ENCODE measurements at places on chromosomes 6 and 20.

DNA sequence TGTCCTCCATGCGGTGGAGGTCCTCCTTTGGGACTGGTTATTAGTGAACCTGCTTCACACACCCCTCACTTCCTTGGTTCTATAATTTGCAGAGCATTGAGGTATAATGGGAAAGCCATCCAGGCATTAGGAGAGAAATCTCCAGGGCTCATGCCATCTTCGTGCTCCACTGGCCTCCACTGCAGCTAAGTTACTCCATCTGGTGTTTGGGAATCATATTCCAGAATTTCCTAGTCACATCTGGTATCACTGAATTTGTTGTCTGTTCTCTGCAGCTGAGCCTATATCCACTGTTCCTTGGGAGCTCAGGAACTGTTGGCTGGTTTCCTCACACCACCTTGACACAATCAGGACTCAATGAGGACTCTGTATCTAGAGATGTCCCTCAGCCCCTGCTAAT lies 173.0 kb upstream of the TSHZ2 start:
- DNase-seq: no peak

DNA sequence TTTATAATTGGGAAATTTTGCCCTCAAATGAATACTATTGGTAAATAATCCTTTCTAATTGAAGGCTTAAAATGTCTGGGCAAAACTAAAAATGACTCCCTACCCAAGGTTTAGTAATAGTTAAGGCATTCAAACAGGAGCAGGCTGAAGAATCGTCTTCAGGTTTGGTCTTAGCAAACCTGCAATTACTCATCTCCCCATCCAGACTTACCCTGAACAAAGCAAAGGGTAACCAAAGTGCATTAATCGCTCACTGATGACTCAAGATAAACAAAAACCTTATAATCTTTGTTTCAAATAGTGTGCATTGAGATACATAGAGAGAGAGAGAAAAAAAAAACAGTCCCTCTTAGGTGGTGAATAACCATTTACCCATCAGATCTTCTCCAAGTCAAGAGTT lies 225.5 kb downstream of the BMP2 start:
- no peak for DNase-seq

- DNase-seq: no peak
Measured at GRCh38 chr6:13262302-13263230, 65.8 kb downstream of the TBC1D7 start.

DNA sequence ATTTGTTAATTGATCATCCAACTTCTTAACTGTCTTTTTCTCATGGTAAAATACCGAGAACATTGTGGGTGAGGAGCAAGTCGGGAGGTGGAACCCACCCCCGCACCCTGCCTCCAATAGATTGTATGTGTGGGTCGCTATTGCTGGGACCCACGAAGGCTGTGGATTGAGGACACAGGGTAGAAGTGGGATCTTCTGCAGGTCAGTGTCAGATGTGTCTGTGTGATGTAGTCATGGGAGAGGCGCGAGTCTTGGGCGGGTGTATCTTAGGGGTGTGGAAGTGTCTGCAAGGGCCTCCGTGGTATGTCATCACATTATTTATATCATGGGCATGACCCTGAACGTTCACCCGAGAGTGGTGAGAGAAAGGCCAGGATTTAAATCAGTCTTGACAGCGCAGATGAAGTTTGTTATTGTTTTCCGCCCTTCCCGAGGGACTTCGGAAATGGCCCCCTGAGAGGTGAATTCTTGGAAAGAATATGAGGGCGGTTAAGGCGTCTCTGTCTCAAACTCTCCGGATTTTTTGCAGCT lies 472 bp upstream of the PAQR8 start:
- DNase-seq: no peak

DNA sequence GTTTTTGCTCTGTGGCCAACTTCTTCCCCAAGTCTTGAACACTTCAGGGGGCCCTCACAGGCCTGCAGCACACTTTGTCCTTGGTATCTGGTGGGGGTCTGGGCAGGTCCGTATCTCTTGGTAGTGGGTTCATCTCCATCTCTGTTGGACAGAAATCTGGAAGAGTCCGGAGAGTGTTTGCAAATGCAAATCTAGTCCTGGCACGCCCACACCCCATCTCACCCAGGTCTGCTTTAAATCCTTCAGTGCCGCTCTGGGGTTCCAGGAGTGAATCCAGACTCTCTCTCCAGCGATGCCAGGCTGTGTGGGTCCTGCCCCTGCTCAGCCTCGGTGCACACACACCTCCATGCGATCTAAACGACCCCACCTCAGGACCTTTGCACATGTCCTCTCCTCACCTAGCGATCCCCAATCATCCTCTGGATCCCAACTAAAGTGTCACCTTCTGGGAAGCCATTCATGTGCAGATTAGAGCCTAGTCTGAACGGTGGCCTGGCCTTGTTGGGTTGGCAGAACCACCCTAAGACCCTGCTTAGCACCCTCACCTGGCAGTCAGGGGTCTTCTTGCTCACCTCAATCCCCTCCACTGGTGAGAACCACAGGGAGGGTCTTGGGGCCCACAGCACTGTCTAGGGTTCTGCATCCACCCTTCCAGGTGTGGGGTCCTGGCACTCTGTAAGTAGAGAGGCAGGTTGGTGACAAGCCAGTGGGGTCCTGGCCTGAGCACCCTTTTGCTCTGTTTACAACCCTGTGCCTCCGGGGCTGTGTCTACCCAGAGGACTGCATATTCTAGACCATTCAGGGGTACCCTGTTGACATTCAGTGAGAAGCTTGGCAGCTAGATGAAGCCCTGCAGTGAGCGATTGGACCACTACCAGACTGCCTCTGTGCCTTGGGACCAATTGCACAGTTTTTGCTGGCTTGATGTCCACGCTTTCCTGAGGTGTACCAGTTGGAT lies 100.8 kb downstream of the SYCP2 start:
- DNase-seq: no peak

DNA sequence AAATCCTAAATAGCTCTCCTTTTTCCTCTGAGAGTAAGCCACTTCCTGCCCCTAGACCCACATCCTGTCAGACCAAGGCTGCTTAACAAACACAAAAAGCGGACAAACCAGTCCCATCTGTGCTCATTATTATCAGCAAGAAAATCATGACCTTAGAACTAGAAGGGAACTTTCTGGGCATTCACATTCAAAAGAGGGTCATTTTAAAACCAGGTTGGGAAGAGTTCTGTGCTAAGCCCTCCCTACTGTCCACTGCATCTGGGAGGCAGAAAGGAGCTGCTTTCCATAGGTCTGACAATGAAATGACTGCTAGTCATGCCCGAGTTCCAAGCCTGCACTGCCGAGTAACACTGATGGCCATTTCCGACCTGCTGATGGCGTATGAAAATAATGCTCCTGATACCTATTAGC lies 15.4 kb downstream of the EZR start:
- DNase-seq: no peak

- no peak for DNase-seq
Measured at GRCh38 chr6:139257821-139258398, 33.9 kb downstream of the TXLNB start.

GRCh38 chr6:158461954-158462353 lies 97.9 kb upstream of the TMEM181 start:
- no peak for DNase-seq

DNA sequence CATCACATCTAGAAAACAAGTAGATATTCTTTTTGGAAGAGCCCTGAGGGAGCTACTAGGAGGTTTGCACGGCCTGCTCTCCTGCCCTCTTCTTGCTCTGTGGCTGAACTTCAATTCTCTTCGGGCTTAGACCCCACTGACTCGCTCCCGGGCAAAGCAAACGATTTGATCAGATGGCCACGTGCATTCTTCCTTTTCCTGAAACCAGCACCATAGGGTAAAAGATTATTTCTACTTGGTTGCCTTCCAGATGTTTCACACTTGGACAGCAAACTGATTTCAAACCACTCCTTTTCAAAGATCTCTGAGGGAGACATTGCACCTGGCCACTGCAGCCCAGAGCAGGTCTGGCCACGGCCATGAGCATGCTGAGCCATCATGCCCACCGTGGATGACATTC lies at the start of gene SLC22A1:
Gene SLC22A1 (plus strand): TSS at position 258 of the 400 bp plus-strand sequence. CDS start 121 bp downstream, at position 379.
- DNase-seq: no peak

DNA sequence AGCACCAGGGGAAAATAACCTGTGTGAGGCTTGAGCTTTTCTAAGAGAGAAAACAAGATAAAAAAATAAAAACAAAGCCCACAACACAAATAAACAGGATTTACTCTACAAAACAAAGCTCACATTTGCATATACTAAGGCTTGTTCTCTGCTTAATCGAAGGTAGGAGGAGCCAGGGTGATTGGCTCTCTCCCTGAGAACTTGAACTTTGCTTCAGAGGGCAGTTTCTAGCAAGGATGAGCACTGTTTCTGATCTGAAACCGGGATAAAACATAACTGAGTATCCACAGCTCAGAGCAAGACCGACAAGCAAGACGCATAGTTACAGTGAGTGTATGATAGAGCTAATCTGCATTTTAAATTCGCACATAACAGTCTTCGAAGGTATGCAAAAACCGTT lies 200.6 kb downstream of the PRKN start:
- DNase-seq: no peak

DNA sequence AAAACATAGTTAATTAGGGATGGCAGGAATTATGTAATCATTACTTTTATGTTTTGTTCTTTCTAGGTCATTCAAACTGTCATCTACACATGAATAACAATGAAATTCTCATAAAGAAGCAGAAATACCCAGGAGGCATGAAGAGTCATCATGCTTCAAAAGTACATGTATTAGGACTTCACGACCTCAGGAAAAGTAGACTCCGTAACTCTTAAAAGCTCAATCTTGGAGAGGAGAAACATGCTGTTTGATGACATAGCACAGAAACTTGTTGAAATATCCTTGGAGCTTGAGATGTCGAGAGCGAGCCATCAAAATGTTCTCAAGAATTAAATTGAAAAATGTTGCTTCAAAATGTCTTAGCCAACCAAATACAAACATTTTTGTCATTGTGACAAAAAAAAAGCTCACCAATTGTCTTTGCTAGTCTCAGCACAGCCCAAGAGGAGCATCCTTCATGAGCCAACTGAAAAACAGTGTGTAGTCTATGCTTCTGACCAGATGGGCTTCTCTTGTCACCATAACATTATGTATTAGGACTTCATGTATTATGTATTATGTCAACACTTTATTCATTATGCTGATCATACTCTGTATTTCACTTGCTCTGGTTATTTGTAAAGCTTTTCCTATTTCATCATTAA lies 28.2 kb upstream of the ANKEF1 start:
- DNase-seq: no peak

DNA sequence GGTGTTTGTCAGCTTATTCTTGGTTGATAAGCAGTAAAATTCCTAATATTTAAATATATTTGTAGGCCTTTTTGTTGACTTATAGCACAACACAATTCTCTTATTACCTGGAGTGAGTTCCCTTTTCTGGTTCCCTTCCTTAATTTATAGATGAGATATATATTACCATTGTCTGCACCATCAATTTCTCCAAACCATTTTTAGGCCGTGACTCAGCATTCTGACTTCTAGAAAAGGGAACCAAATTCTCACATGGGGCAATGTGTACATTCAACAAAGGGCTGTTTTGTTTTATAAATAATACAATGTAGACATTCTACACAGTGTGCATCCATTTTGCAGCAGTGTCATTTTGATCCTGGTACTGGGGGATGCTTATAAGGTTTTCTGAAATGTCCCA lies 52.8 kb downstream of the NCOA7 start:
- no peak for DNase-seq

- DNase-seq: no peak
Measured at GRCh38 chr6:45072016-45072415, 256.1 kb upstream of the RUNX2 start.

DNA sequence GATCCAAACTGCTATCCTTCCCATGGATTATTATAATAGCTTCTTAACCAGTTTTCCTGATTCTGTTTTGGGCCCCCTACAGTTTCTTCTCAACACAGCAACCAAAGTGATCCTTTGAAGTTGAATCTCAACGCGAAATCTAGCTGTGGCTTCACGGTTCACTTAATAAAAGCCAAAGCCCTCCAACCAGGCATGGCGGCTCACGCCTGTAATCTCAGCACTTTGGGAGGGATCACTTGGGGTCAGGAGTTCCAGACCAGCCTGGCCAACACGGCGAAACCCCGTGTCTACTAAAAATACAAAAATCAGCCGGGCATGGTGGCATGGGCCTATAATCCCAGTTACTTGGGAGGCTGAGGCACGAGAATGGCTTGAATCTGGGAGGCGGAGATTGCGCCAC lies 3.3 kb downstream of the RMND1 start:
- no peak for DNase-seq

DNA sequence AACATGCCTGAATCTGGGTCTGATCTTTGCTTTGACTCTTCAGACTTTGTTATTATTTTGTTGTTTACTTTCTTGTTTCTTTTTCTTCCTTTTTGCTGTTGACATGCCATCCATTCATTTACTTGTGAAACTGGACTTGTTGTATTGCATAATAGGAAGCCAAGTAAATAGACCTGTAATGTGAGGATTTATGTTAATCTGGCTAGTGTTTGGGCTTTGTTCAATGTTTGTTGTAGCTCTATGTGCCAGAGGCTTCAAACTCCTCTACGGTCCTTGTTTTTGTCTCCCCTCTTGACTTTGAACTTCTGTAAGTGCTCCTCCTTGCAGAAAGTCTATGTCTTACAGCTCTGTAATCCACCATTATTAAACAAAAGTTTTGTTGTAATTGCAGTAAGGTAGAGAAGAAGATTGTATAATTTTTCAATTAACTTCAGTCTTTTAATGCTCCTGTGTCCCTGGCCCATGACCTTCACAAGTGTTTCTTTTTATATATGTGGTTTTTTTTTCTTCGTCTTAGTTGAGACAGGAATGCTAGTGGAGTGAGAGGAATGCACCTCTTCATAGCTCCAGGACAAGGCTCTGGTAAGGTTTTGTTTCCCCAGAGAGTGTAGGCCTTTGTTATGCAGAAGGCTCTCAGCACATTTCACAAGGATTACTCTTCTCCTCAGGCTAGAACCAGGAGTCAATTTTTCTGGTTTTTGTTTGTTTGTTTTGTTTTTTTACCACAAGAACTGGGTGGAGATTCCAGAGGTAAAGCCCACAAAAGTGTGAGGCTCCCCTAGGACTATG lies 1061.8 kb upstream of the CITED2 start:
- DNase-seq: no peak

DNA sequence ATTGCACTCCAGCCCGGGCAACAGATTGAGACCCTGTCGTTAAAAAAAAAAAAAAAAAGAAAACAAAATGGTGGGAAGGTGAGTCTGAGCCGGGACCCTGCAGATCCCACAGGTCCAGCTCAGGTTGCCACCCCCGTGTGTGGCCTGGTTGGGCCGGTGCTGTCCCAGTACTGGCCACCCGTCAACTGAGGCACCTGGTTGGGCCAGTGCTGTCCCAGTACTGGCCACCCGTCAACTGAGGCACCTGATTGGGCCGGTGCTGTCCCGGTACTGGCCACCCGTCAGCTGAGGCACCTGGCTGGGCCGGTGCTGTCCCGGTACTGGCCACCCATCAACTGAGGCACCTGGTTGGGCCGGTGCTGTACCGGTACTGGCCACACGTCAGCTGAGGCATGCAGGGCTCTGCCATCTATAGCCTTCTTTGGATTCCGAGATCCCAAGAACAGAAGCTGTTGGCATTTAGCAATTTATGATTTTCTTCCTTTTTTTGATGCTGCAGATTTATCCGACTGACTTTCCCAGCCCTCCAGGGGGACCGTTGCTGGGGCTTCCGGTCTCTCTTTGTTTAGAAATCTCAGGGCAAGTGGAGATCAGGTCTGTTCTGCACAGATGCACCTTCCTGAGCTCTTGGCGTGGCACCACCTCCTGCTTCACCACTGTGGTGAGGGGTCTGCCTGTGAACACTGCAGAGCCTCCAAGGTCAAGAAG lies 113.8 kb downstream of the SYCP2 start:
- no peak for DNase-seq

GRCh38 chr6:227812-228338 lies 64.4 kb upstream of the DUSP22 start:
- no peak for DNase-seq

Data from neural crest cell (in vitro differentiated cells).